Ascending aorta (tissue), 2 donors: ENCODE measurements at places on chromosomes 16 and 17.

DNA sequence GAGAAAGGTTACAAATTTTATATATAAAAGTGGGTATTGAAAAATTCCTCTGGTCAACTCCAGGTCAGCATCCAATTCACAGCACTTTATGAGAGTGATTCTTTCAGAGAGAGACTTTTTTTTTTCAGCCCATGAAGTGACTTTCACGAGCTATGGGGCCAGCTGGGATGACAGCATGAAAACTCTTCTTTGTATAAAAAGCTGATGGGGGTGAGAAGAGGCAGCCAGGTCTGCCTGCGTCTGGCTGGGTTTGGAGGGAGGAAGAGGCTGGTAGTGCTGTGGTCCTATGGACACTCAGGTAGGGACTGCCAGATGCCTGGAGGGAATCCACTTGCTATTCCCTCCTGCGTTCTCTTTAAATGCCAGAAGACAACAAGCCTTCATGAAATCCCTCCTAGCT, 250.6 kb downstream of the UTP18 start:
- DNase-seq = no peak

DNA sequence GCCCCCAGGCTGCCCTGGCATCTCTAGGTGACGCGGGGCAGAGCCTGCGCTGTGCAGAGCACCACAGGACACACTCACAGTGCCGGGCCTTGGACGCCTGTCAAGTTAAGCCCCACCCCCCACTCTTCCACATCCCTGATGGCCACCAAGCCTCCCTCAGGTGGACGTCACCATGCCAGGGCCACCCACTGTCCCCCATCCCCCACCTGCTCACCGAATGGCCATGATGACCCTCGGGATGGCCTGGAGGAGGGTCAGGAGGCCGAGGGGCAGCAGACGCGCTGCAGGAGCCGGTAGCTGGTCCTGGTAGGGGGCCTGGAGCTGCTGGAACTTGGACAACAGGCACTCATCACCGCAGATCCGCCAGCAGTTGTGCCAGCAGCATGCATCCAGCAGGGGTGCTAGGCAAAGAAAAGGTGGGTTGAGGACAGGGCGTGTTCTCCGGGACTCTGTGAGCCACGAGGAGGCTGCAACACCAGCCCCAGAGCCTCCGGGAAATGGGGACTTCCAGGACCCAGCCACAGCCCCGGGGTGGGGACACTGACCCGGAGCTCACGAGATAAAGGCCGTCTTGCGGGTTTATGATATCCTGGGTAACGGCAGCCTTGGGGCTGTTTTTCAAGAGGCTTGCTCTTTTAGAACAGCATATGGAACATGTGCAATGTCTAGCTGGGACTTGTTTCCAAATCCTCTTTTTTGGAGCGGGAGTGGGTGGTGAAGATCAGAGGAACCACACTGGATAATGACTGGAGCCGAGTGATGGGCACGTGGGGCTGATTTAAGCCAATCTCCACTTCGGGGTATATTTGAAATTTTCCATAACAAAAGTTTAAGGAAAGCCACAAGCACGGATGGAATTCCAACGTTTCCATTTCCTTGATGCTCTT, 11.4 kb downstream of the C16orf95 start:
- no peak for DNase-seq

DNA sequence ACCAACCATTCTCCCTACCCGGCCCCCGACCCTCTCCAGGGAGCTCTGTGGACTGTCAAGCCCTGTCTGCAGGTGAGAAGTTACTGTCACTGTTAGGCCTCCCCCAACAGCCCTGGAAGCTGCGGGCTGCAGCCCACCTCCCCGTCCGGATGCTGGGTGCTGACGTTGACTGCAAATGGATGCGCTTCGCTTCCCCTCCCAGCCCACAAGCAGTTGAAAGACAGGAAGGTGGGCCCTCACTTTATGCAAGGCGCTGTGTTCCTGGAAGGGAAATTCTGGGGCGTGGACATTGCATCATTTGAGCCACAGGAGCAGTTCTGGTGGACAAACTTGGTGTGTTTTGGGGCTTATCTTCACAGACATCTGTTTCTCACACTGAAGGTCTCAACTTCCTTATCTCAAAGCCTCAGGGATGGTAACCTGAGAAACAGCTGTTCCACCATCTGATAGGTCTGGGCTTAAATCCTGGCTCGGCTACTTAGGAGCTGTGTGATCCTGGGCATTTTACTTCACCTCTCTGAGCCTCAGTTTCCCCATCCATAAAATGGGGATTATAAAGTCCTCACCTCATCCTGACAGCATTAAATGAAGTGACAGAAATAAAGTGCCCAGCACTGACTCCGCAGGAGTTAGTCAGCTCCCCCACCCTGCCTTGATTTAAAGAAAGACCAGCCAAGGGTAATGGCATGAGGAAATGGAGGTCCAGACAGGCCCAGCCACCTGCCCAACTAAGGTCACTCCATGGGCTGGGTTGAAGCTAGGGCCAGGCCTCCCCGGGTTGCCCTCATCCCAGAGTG, 4.6 kb upstream of the DRC7 start:
- peak; percentile 55 for DNase-seq

DNA sequence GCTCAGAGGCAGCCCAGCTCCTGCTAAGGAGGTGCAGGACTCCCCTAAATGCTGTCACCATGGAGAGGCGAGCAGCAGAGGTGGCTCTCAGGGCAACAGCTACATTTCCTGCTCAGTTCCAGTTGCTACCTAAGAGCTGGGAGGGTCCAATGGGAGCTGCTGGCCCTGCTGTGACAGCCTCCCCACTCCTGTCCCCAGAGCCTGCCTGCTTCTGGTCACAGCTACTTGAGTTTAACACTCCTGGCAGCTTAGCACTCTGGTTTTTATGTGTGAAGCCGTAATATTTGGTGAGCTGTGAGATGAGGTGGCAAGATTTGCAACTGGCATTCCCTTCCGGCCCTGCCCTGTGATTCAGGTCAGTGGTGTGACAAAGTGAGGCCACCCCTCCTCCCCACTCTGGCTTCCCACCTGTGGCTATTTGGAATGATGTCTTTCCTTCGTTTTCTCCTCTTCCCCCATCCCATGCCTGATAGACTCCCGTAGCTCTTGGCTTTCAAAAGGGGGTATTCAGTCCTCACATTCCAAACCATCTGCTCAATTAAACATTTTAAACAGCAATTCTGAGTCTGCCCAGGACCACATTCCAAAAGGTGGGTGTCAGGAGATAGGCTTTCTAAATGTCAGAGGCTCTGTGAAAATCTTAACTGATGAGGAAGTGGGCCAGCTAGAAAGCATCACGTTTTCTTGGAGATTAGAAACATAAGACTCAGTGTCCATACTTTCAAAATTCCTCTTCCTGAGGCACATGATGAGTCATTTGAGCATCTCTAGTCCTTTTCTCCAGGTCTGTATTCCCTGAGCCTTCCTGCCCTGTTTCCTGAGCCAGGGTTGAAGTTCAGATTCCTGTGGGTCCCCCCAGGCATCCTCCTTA, 42.6 kb upstream of the SKAP1 start:
- no peak for DNase-seq

GRCh38 chr17:8108972-8109660, 9.2 kb downstream of the ALOXE3 start:
- DNase-seq = no peak

DNA sequence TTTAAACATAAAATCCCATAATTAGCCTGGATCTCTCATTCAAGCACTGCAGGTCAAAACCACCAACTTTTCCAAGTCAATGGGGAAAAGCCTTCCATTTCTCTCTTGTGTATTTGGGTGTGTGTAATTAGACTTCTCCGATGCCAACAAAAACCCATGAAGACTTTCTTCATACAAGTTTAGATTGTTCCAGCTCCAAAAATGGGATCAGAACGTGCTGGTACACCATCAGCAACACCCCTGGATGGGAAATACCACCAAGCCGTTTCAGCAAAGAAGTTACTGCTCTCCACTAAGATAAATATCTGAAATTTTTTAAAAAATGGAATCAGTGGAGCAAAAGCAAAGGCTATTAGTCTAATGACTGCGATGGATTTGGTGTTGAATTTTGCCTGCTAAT, 837.3 kb upstream of the SOX9 start:
- no peak for DNase-seq

DNA sequence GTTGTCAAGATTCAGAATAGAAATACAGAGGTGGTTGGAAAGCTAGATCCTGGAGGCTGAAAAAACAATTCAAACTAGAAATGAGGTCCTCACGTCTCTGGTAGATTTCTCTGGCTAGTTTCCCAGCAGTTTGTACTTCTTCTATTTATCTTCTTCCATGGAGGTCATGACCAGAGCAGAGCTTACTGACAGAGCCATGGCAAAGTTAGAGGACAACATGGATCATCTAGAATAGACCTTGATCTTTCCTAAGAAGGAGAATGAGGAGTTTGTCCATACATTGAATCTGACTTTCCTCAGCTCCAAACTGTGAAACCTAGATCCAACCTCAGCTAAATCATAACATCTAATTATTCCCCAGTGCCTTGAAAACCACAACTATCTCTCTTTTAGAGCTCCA, 900.8 kb upstream of the GOT2 start:
- no peak for DNase-seq

- no peak for DNase-seq
Observed at GRCh38 chr16:53859995-53860540, 156.1 kb downstream of the FTO start.

- no peak for DNase-seq
Observed at GRCh38 chr16:12484972-12485371, 318.7 kb downstream of the CPPED1 start.
